ENCODE measurements at places on chromosomes 11 and 22. TPM values are rescaled to one million over a fixed set of nuclear protein-coding genes. Genes with fewer than 3 reads are reported as not detected.

DNA sequence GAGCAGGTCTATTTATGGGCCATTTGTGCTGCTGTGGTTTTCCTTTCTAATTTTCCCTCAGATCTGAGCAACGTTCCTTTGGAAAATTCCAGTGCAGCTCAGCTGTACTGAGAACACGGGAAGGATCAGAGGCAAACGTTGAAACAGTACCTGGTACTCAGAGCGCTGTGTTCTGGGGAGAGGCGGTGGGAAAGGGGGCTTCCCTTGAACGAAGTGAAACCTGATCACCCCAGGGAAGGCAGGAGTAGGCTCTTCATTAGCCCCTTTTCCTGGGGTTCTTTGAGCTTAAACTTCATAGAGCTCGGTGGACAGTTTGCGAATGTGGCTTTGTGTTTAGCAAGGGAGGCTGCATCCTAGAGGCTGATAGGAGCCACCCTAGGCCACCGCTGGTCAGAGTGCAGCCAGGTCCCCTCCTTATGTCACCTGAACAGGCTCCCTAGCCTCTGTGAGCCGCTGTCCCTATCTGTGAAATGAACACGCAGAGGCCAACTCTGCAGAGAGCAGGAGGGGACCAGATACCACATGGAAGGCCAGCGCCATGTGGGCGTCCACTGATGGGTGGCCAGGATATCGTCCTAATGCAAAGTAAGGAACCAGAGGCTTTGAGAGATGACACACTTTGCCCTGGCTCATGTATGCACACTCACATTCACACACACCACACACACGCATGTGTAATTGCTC lies 1464.8 kb downstream of the BRD1 start:
- no peak for DNase-seq

- no peak for DNase-seq
These were observed 60.5 kb downstream of the BCR start for GRCh38 chr22:23240639-23241389.

GRCh38 chr11:128929468-128929867 lies 13.2 kb downstream of the TP53AIP1 start:
- no peak for DNase-seq

- no peak for DNase-seq
These were observed 43.4 kb downstream of the WEE1 start for GRCh38 chr11:9616858-9617257.

DNA sequence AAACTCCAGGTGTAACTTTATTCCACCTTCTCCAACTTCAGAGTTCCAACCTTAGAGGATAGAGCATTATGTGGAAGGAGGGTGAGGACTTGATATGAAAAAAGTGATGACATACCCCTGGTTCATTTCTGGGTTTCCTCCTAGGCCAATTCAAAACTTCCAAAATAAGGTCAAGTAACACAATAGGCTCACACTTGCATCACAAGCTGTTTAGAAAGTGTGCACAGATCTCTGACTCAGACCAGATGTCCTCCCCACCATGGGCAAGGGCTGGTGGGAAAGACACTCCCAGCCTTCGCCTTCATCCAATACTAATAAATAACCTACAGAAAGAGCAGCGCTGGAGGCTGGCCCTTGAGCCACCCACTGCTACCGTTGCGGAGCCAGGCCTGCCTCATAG lies 5.8 kb upstream of the BUD13 start:
- DNase-seq: no peak

Gene VSIG2
- not detected for total RNA-seq

DNA sequence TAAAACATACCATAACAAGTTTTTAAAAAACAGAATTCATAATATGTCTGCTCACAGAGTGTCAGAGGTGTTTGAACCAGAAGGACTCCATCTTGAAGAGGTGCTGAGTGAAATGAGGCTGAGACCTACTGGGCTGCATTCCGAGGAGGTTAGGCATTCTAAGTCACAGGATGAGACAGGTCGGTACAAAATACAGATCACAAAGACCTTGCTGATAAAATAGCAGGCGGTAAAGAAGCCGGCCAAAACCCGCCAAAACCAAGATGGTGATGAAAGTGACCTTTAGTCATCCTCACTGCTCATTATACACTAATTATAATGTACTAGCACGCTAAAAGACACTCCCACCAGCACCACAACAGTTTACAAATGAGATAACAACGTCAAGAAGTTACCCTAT lies 116.4 kb downstream of the ARHGAP32 start:
- DNase-seq: no peak

DNA sequence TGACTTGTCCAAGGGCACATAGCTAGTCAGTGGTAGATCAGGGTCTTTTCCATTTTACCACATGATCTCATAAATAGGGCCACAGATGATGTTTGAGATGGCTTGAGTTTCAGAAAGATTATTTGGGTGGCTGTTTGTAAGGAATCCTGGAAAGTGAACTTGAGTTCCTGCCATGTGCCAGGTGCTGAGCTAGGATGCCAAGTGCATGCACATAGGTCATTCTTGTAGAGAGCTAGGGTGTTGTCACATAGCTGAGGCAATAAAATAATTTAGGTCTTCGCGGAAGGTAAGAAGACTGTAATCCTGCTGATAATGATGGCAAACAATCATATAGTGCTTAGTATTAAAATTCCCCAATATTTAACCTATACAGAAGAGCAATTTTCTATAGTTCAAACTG lies 1162.6 kb upstream of the TENM4 start:
- DNase-seq: no peak

DNA sequence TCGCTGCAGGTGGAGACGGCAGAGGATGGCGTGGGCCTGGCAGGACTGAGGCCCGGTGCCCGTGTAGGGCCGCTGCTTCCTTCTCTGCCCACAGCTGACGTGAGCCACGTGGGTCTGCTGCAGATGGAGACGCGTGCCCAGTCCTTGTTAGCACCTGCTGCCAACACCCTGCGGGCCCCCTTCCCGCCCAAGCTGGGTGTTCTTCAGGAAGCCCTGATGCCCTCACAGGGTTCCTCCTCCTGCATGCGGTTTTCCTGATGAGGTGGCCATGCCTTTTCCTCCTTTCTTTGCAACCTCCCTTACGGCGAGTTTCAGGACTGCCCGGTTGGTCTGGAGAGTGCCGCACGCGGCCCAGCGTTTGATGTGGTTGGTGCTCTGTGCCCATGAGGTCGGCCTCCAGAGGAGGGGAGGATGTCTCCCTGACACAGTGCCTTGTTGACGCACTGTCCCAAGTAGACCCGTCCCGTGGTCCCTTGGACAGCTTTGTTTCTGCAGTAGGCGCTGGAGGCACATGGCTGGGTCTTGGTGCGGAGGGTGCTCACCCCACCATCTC lies 44.7 kb downstream of the AP2A2 start:
- no peak for DNase-seq

DNA sequence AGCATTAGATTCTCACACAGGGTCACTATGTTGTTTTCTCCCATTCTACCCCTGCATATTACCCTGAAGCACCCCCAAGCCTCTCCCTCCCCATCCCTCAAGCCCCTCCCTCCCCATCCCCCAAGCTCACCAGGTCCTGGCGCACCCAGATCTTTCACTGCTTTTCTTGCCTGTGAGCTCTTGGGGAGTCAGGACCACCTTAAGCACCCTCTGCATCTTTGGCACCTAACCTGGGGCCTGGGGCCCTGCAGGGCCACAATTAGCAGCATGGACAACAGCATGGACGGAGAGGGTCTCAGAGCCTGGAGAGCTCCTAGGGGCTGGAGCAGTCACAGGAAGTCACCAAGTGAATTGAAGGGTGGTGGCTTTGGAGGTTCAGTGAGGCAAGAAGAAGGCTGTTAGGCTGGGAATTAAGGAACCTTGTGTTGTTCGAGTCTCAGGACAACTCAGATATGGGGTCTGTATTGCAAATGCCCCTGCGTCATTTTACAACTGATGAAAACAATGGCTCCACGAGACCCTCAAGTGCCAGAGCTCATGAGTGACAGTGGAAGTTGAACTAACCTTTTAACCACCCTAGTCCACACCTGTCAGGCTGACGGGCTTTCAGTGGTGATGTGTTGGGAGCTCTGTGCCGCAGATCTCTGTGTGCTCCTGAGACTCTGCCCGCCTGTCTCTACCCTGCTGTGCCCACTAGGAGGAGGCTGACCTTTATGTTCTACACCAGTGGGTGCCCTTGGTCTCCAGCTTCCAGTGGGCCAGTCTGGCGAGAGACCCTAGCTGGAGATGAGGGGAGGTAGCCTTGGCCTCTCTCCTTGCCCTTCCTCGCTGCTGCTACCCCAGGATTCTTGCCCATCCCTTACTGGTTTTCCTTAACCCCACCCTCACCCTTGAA lies 111.3 kb upstream of the OR4B1 start:
- no peak for DNase-seq

Gene PRR33
- total RNA-seq: not detected

DNA sequence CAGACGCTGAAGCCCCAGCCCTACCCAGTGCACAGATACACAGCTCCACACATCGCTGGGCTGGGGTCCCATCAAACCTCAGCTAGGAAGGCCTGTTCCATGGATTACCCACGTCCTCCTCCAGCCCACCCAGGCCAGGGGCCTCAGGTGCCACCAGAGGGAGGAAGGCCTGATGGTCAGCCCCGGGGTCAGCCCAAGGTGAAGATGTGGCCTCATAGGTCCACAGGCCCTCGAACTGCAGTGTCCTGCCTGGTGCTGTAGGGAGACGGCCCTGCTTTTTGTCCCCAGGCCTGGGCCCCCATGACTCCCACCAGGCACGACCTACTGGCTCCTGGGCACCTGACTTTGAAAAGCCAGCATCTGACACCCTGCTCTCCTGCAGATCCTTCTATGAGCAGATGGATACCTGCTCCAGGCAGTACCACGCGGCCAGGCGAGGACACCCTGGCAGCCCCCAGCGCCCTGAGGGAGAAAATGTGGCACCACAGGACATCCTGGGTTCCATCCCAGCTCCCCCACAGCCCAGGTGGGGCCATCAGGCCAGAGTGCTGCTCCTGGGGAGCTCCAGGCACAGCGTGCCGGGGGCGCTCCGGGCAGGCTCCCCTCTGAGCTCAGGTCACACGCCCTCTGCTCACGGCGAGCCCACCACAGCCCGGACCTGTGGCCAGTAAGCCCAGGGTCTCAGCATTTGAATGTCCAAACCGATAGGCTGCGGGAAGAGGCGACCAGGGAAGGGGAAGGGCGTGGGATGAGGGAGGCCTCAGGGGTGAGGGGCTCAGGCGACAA lies 15.8 kb upstream of the MOB2 start:
- peak; percentile 87 for DNase-seq

DNA sequence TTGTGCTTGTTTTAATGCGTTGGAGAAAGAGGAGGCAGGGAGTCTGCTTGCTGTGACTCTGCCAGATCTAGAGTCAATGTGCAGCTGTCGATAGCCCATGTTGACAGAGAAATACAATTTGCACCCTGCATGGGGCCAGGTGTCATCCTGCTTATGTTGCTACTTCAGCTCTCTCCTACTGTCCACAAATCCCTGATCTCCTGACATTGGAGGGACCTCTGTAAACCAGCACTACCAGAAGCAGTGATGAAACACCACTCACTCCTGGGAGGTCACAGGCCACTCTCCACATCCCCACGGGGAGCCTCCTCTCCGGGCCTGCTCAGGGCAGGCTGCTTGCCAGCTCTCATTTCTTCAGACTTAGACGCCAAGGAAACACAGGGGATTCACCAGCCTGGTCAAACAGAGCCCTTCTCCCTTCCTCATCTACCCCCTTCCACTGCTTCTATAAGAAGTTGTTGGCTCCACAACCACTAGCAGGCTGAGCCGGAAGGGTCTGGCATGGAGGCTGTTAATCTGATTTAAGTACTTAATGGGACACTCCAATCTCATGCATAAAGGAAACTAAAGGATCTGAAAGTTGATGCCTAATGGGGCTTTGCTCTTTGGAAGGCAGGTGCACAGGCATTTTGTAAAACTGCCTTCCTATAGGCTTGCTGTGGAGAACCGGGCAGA lies 29.9 kb upstream of the CSNK2A3 start:
- DNase-seq: no peak

DNA sequence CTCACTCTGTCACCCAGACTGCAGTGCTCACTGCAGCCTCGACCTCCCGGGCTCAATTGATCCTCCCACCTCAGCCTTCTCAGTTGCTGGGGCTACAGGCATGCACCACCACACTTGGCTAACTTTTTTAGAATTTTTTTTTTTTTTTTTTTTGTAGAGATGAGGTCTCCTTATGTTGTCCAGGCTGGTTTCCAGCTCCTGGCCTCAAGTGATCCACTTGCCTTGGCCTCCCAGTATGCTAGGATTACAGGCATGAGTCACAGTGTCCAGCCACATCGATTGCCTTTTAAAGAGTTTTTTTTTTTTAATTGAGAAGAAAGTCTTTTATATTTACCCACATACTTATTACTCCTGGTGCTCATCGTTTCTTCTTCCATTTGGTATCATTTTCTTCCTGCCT lies 30.0 kb downstream of the PARVG start:
- no peak for DNase-seq

Gene MUC2
- total RNA-seq: not detected

DNA sequence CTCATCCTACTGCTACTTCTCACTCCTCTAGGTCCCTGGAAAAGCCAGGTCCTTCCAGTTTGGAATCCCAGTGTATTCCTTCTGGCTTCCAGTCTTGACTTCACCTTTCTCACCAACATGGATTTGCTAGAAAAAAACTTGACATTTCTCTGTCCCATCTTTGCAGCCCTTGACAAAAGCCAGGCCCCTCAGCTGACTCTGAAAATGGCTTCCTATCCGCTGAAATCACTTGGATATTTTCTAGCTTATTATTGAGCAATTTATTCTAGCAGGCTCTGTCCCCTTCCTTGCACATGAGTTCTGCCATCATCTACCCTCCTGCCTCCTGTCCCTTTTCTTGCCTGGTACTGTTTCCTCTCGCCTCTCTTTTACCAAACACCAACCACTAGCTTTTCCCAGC lies 427.2 kb downstream of the BUD13 start:
- no peak for DNase-seq

- peak; percentile 28 for DNase-seq
These were observed 2.4 kb downstream of the TSKU start for GRCh38 chr11:76785513-76785912.

Gene PLAAT5
- 0.10 TPM for total RNA-seq

DNA sequence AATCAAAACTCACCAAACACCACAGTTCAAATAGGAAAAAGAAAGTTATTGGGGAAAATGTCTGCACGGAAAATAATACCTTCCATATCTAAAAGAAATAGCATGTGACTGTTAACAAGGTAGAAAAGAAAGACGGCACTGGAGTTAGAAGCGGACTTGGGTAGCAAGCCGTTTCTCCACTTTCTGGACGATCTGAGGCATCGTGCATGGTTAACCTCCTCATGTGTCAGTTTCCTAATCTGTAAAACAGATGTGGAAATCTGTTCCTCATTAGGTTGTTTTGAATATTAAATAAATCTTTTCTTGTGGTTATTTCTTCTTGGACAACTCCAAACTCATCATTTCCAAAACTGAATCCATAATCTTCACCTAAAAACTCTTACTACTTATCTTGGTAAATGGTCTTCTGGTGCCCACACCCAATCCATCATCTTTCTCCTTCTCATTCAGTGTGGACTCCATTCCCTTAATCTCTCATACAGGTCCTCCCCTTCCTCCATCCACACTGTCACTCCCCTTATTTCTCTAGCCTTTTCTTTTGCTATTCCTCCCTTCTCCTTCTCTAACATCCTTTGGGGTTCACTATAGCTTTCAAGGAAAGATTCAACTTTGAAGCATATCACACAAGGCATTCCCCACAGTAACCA lies 53.5 kb downstream of the VSIG10L2 start:
- DNase-seq: no peak
